ENCODE measurements at places on chromosomes 4 and X.
A peak's percentile ranks its signal among the peaks of the same experiment; 100 is the strongest.

DNA sequence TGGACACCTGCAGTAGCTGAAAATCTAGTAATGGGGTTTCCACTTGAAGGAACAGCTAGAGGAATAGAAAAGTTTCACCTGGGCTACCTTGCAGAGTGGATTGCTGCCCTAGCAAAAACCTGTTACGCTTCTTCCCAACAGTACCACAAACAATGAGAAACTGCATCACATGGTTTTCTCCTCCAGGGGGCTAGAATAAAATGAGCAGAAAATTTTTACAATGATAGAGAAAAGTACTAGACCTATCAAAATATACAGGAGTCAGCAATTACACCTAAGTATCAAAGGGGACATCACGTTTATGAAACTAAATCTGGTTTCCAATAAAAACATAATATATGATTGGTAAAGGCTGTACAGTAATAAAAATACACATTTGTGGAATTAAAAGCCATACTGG, 423.1 kb upstream of the PITX2 start:
- no peak for DNase-seq

DNA sequence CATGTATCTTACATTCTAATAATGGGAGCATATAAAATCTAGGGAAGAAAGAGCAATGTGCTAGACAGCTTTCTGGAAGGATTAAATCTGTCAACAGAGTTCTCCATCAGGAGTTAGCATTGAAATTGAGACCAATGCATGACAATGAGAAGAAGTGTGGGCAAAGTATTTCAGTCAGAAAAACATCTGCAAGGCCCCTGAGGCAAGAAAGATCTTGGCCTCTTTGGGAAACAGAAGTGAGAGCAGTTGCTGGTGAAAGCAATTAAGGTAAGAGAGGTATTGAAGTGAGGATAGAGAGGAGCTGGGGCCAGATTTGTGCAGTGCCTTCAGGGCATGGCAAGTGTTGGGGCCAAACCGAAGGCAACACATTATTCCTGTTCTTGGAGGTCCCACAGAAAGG, 999.1 kb downstream of the STPG2 start:
- DNase-seq, result no peak

DNA sequence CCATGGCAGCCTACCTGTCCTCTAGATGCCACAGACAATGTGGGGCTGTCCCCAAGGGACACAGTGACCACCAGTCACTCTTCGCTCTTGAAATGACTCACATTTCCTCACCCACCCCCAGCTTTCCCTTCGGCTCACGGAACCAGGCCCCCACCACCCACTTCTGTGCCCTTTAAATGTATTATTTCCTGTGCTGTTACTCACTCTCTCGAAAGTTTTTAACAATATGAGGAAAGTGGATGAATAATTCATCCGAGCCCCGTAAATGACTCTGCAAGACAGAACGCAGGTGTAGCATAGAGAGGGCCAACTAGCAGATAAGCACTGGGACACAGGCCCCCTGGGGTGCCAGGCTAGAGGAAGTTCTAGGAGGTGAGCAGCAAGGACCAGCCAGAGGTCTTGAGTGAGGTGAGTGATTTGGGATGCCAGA, 179.5 kb upstream of the TBL1X start:
- DNase-seq, result peak; percentile 63

DNA sequence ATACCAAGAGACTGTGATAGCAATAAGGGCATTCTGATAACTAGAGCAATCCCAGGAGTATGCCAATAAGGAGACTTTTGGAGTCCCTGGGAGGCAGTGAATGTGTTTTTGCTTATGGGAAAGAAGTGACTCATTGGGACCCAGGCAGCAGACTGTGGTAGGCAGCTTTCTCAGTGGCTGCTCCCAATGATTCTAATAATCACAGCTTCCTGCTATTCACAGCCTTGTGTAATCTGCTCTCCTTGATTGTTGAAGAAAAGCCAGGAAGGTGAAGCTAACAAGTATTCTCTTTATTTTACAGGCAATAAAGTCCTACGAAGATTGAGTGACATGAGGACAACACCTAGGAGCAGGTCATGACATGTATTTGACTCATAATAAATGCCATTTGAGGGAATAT, 70.3 kb upstream of the DDX60 start:
- no peak for DNase-seq

DNA sequence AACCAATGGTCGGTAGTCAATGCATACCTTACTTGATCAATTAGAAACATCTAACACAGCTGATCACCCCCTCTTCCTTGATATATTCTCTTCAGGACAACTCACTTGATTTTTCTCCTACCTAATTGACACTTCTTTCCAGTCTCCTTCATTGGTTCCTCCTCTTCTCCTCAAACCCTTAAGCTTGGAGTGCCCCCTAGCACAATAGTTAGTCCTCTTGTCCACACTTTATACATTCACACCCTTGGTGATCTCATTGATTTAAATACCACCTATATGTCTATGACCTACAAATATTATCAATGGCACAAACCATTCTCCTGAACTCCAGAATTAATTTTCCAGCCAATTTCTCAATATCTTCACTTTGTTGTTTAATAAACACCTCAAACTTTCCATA, 724.0 kb downstream of the ADGRL3 start:
- DNase-seq, result no peak

GRCh38 chr4:76897536-76898384, at the start of gene SOWAHB:
TSS of gene SOWAHB (minus strand) at chr4:76898144. CDS start at chr4:76897849, 295 bp downstream.
- DNase-seq, result peak; percentile 43

DNA sequence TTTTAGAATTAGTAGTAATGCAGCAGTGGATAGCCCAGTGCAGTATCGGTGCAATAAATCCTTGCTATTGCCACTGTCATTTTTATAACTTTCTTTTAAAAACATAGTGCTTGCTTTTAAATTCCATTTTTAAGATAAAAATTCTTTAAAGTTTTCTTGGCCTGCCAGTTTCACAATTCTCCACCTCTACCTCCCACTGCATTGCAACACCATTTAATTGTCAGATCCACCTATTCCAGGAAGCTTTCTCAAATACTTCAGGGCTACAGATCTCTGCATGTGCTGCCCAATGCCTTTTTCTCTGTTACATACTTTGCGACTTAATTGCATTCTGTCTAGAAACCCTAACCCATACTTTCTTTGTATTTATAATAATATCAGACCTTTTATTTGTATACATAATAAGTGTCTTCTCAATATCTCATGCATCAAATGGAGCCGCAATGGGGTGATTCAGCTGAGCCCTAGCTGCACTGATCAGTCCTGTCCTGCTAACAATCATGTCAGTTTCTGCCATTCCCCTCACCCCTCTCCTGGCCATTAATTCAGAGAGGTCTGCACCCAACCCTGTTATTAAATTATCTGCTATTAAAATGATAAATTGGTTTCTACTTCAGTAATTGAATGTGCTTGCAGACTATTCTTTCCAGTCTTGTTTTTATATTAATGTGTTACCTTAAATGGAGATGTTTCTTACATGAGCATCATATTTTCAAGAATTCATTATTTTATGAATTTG, 193.1 kb downstream of the SLIT2 start:
- DNase-seq, result no peak

DNA sequence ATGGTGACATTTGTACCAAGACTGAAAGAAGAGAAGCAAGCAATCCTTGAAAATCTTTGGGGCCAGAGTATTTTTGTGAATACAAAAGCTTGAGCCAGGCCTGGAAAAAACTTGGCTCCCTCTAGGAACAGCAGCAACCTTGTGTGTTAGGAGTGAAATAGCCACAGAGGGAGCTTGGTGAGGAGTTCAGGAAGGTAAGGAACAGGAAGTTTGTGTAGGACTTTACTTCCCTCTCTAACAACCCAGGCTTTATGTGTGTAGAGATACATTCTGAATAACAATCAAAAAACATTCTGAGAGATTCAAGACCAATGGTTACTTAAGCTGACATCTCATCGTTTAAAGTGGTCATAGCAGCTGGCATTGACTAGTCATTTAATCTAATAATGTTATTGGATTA, 668.5 kb downstream of the PCDH18 start:
- DNase-seq, result no peak

DNA sequence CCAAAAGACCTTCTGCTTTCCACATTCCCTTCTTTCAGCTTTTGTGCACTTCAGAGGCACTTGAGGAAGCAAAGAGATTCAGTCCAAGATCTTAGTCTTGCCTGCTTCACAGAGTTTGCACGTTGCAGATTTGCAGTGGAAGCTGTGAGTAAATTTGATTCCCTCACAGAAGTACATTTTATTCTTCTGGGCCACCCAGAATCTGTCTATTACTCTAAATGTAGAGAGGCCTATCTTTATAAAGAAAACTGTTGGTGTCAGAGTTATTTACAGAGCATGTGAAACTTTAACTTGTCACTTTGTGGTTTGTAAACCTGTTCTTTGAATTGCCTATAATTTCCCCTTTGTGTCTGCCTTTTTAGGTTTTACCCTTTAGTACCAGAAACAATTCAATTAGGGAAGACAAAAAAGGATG, 15.5 kb downstream of the SPRY1 start:
- DNase-seq, result no peak

GRCh38 chr4:6105311-6105911, 87.2 kb upstream of the C4orf50 start:
- DNase-seq, result no peak

DNA sequence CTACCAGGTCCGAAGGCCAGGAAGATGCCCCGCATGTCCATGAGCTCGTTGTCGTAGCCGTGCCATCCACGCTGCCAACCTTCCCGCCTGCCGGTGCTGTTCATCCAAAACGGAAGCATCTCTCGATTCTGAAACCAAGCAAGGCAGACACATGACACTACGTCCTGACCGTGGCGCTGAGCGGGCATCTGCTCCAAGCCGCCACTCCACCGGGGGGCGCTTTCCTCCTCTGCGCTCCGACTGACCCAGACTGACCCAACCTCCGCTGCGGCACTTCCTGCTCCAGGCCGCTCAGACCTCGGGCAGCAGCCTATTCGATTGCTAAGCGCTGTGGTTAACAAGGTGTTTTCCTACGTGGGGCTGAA, 120.5 kb downstream of the ENPP6 start:
- DNase-seq, result peak; percentile 67

DNA sequence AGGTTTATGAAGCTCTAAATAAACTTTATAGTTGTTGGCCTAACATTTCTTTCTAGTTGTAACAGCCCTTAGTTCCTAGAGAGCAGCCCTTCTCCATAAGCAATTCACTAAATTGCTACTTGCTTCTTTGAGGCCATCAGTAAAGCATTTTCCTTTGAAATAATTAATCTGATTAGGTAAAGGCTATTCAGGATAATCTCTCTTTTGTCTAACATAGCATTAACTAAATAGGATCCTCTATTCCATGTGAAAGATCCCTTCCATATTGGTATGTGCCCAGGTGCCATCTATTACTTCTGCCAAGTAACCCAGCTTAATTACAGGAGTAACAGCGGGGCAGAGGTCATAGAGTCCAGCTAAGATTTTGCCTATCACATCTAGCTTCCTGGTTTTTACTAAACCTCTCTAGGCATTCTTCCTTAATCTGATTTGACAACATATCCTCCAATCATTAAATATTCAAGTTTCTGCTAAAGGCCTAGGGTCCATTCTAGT, 1408.0 kb downstream of the PCDH18 start:
- DNase-seq, result no peak

DNA sequence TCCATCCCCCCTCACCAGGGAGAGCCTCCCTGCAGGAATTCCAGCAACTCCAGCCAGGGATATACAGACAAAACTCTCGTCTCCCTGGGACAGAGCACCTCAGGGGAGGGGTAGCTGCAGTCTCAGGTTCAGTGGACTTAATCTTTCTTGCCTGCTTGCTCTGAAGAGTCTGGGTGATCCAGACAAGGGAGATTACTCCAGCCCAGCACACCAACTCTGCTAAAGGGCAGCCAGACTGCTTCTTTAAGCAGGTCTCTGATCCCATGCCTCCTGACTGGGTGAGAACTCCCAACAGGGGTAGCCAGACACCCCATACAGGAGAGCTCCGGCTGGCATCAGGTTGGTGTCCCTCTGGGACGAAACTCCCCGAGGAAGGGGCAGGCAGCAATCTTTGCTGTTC, 888.7 kb downstream of the RAB28 start:
- DNase-seq, result no peak

DNA sequence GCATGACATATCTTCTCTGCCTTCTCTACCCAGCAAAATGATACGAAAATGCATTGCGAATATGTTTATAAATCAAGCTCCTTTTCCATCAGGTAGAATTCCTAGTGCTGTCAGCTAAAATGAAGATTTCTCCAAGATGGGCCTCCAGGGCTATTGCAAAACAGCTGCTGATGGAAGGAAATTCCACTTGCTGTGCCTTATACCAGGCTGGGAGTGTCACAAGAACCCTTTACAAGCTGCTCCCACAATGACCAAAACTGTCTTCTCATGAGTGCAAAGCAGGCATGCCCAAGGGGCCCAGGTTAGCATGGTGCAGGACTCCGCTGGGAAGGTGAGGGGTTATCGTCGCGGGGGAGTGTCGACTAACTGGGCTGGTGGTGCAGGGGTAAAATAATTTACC, 8.7 kb downstream of the HNRNPH2 start:
- DNase-seq, result no peak

GRCh38 chr4:75902352-75902751, at the start of gene PPEF2:
TSS of gene PPEF2 (minus strand) at chr4:75902452. CDS start at chr4:75896325, 6,127 bp downstream.
- DNase-seq, result no peak

GRCh38 chr4:76981644-76982043, 32.1 kb downstream of the SEPTIN11 start:
- DNase-seq, result no peak

GRCh38 chr4:89837385-89837992, 528 bp upstream of the SNCA start:
- peak; percentile 39 for DNase-seq

GRCh38 chr4:146255463-146255862, 41.1 kb downstream of the REELD1 start:
- no peak for DNase-seq

DNA sequence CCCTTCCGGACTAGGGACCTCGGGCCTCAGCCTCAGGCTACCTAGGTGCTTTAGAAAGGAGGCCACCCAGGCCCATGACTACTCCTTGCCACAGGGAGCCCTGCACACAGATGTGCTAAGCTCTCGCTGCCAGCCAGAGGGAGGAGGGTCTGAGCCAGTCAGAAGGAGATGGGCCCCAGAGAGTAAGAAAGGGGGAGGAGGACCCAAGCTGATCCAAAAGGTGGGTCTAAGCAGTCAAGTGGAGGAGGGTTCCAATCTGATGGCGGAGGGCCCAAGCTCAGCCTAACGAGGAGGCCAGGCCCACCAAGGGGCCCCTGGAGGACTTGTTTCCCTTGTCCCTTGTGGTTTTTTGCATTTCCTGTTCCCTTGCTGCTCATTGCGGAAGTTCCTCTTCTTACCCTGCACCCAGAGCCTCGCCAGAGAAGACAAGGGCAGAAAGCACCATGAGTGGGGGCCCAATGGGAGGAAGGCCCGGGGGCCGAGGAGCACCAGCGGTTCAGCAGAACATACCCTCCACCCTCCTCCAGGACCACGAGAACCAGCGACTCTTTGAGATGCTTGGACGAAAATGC, at the start of gene WAS:
WAS (plus strand) TSS at position 389 of the 572 bp plus-strand sequence; CDS start at position 444, 55 bp downstream.
- peak; percentile 44 for DNase-seq

All from stimulated activated naive CD8-positive, alpha-beta T cell treated with anti-CD3 and anti-CD28 coated beads, Interleukin-15, amount 100 ng/mL, for 72 hours (primary cell).